ENCODE measurements at places on chromosomes 7 and 10. TPM values are rescaled to one million over a fixed set of nuclear protein-coding genes. Genes with fewer than 3 reads are reported as not detected.

DNA sequence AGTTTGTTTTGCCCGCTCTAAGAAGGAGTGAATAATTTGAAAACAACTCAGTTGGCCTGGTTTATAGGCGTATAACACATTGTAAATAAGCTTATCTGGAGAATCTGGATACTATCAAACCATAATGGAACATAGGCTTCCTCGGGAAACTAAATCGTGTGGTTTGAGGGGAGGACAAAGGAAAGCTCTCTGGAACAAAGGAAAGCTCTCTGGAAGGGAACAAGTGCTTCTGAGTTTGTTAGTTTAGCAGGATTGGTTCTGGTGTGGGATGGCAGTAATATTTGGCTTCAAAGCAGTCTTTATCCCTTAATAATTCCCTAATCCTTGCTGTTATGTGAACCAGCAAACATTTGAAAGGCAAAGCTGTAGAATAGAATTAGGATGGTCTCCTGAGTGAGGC is 15.0 kb upstream of the SLK start:
- H3K4me1 ChIP-seq = no peaks in the 10 kb centered on the region
- peaks cover 1% of the 10 kb centered on the region for H3K36me3 ChIP-seq
- peaks cover 3% of the 10 kb centered on the region for H3K27me3 ChIP-seq
- no peak for DNase-seq
- H3K27ac ChIP-seq = no peak overlapping the region

GRCh38 chr7:110281362-110281761 is 809.6 kb upstream of the LRRN3 start:
- no peak overlapping the region for H3K27ac ChIP-seq
- H3K4me3 ChIP-seq = no peak overlapping the region
- no peaks in the 10 kb centered on the region for H3K36me3 ChIP-seq
- DNase-seq = no peak
- H3K4me1 ChIP-seq = no peaks in the 10 kb centered on the region
- H3K27me3 ChIP-seq = no peaks in the 10 kb centered on the region

DNA sequence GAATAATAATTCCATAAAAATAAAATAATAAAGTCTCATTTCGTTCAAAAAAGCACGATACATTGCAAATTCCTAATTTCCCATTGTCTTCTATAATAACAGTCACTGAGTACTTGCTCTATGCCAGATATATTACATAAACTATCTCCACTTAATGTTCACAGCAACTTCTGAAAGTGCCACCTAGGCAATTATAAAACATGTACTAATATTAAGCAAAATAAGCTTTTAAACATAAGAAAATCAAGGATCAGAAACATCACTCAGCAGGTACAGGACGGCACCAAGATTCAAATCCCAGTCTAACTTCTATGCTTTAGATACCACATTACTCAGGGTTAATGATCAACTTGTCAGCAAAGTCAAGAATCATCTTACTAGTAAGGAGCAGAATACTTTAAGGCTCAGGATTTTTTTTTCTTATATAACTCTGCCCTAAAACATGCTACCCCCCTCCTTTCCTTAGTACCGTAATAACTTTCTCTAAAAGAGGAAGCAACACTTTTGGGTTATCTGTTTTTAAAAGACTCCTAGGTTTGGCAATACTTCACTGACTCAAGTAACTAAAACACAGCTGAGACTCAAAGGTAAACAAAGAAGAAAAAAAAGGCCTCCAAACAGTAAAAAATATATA is 51.3 kb downstream of the USP6NL start:
- H3K27me3 ChIP-seq = no peaks in the 10 kb centered on the region
- DNase-seq = no peak
- H3K4me3 ChIP-seq = no peak overlapping the region
- H3K36me3 ChIP-seq = peaks cover 6% of the 10 kb centered on the region
- H3K27ac ChIP-seq = no peak overlapping the region

DNA sequence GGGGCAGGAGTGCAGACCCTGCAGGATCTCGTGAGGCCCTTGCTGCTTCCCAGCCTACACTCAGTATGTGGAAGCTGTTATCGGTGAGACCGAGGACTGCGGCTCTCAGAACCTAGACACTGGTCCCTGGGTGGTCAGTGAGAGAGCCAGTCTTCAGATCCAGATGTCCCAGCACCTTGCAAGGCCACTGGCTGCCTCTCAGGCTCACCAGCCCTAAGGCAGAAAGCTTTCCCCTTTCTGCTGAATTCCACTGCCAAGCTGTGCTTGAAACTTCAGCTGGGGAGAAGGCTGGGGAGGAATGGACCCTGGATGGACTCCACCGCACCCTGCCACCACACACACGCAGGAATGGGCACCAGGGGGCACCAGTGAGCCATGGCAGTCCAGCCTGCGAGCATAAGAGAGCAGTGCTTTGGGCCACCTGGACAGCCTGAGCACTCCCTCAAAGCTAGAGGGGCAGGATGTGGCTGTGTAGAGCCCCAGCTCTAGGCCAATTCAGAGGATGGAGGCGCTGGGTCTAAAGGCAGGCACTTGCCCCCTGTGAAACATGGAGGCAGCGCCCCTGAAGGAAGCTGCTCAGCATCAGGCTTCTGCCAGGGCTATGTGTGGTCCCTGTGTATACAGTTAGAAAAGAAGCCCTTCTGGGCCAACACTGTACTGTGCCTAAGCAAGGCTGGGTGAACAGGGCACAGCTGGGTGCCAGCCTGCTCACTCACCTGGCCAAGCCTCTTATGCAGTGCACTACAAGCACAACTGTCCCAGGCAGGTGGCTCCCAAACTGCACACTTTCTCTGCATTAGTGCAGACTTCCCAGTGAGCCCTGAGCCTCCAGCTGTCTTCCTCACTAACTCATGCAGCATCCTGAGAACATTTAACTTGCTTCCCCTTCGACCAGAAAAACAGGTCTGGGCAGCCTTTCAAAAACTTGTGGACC is 21.6 kb downstream of the TMEM72 start:
- H3K36me3 ChIP-seq = peaks cover 1% of the 10 kb centered on the region
- H3K27me3 ChIP-seq = peaks cover 6% of the 10 kb centered on the region
- H3K27ac ChIP-seq = no peak overlapping the region

DNA sequence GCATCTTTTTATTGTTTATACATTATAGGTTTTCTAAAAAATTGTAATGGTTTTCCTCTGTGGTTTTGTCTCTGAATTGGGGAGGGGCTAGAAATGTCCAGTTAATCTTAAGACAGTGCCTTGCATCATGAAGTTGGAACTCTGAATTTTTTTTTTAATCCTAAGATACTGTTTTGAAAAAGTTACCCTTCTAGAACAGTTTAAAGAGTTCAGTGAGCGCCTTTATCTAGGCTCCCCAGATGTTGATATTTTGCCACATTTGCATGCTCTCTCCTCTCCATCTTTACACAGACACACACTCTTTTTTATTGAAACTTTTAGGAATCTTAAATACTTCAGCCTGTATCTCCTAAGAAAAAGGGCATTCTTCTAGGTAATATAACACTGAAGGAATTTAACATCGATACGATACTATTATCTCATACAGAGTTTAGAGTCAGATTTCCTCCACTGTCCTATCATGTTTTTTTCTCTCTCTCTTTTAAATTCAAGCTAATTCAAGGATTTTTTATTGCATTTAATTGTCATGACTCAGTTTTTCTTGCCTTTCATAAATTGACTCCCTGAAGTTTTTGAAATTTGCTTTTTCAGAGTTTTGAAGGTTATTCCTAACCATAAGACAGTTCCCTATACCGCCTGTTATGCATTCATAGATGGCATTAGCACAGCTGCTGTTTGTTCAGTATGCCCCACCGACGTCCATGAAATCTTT is 31.5 kb downstream of the PRKAR2B start:
- H3K27me3 ChIP-seq = no peaks in the 10 kb centered on the region
- H3K36me3 ChIP-seq = no peaks in the 10 kb centered on the region
- H3K27ac ChIP-seq = no peak overlapping the region
- H3K4me3 ChIP-seq = no peak overlapping the region
- DNase-seq = no peak

DNA sequence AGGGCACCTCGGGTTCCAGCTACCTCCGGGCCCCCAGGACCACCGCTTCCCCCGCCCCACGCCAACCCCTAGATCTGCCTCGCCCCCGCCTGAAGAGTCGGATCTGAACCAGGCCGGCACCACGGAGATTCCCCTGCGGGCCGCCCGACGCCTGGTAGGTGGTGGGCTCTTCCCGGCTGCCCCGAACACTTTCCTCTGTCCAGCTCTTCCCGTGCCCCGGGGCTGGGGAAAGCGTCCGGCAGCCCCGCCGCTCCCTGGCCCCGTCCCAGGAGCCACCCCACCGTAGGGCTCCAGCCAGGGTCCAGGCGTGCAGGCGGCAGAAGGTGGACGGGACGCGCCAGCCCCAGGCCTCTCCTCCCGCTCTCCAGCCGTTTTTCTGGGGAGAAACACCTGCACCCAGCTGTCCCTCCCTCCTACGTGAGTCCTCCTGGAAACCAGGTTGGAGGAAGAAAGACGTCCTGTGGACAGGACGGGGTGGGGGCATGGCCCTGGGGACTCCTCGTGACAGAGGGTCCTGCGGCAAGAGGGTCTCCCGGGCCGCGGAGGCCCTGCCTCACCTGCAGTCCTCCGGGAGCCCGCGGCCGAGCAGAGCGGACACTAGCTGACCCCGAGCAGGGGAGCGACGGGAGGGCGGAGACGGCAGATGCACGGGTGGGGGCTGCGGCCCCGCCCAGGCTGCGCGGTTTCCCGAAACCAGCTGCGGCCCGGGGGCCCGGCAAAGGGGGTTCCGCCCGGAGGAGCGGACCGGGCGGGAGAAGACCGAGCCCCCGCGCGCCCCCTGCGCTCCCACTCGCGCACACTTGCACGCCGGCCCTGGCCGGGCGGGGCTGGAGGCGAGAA is at the start of gene TMEM176B:
TSS of gene TMEM176B (minus strand) at position 624 of the 840 bp plus-strand sequence. CDS start 3,795 bp downstream, outside the sequence.
- H3K4me1 ChIP-seq = no peaks in the 10 kb centered on the region
- no peaks in the 10 kb centered on the region for H3K36me3 ChIP-seq
- no peak within 1 kb of the TSS for H3K27ac ChIP-seq
- H3K27me3 ChIP-seq = peaks cover 50% of the 10 kb centered on the region
- H3K4me3 ChIP-seq = no peak within 1 kb of the TSS

- no peaks in the 10 kb centered on the region for H3K36me3 ChIP-seq
- peaks cover 2% of the 10 kb centered on the region for H3K27me3 ChIP-seq
- no peaks in the 10 kb centered on the region for H3K4me1 ChIP-seq
- DNase-seq = no peak
Observed at GRCh38 chr10:2145926-2146478, 408.7 kb upstream of the ADARB2 start.

DNA sequence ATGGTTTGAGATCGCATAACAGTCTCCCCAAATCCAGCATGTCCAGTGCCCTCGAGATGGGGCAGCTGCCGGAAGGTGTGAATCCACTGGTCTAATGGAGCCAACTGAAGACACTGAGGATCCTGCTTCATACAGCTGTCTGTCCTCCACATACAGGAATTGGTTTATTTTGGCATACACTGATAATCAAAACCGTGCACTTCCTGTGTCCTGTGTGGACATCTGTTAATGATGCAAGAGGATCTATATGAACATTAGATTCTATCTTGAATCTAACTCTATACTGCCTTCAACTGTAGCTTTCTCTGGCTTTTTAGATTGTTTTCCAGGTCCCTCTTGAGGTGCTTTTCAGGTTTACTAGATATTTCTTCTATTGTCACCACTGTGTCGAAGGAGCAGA is 3.0 kb upstream of the JAZF1 start:
- H3K4me1 ChIP-seq = peaks cover 11% of the 10 kb centered on the region
- no peaks in the 10 kb centered on the region for H3K27me3 ChIP-seq
- no peaks in the 10 kb centered on the region for H3K36me3 ChIP-seq
- H3K4me3 ChIP-seq = no peak overlapping the region
- no peak overlapping the region for H3K27ac ChIP-seq
- no peak for DNase-seq

GRCh38 chr7:84906889-84907288 is 280.0 kb downstream of the SEMA3D start:
- H3K4me1 ChIP-seq = no peaks in the 10 kb centered on the region
- no peak for DNase-seq
- no peak overlapping the region for H3K27ac ChIP-seq
- H3K36me3 ChIP-seq = no peaks in the 10 kb centered on the region

MOGAT3 gene
- not detected for total RNA-seq

HABP2 gene
- total RNA-seq = not detected

TMEM168 gene
- 23.9 TPM for total RNA-seq
